Stimulated activated CD4-positive, alpha-beta T cell treated with anti-CD3 and anti-CD28 coated beads, Interleukin-1b, Interleukin-23, amount 100 ng/mL, for 1 hour (primary cell): ENCODE measurements at places on chromosomes 3 and 15.

DNA sequence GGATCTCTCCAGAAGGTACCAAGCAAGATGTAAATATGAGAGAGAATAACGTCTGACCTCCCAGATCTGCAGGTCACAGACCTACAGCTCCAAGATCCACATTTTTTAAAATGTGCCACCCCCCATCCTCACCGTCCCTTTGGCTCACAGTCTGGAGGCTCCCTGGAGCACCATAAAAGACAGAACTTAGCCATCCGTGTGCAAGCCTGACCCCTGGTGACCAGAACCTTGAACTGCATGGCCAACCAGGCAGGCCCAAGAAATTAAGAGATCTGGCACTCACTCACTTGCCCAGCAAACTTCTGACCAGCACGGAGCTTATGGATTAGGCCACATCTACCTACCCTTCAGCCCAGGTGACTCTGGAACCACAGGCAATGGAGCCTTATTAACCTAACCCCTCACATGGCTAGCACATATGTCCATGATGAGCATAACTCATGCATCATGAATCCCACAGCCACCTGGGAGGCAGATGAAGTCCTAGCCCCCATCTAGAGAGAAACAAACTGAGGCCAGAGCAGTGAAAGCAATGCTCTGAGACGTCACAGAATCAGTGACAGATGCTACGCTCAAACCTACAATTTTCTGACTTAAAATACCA lies 275.3 kb downstream of the UACA start:
- peak; percentile 62 for DNase-seq

- DNase-seq = no peak
Measured at GRCh38 chr3:133441867-133442270, 42.0 kb downstream of the BFSP2 start.

GRCh38 chr15:26453914-26454313 lies 319.0 kb downstream of the GABRB3 start:
- no peak for DNase-seq

GRCh38 chr3:136142592-136142991 lies 53.5 kb downstream of the MSL2 start:
- no peak for DNase-seq

GRCh38 chr3:10149226-10149625 lies 7.6 kb downstream of the VHL start:
- DNase-seq = no peak

- DNase-seq = no peak
Measured at GRCh38 chr3:71247221-71247957, 336.1 kb downstream of the FOXP1 start.

DNA sequence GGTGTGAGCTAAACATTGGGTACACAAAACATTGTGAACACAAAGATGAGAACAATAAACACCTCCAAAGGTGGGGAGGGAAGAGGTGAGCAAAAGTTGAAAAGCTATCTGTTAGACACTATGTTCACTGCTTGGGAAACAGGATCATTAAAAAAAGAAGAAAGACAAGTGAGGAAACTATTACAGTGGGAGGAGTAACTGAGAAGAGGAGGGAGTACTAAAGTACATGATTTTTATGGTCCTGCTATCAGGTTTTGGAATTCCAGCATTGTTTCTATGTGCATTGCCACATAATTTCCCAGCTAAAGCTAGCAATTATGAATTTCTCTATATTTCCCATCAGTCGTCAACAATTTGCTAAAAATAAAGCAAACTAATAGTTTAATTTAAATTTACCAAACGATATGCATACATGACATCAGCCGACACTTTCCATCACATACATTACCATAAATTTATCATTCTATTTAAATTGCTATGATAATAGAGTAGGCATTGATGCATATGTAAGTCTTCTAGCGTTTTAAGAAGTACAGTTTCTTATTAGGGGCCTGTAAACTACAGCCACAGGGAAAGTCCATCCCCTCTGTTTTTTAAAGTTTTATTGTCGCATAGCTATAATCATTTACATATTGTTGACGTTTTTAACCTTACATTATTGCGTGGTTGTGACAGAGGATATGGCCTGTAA lies 221.8 kb downstream of the CHL1 start:
- DNase-seq = no peak

- no peak for DNase-seq
Measured at GRCh38 chr15:63575312-63575711, 21.9 kb upstream of the FBXL22 start.

GRCh38 chr15:74312445-74313007 lies 54.9 kb downstream of the CYP11A1 start:
- no peak for DNase-seq

DNA sequence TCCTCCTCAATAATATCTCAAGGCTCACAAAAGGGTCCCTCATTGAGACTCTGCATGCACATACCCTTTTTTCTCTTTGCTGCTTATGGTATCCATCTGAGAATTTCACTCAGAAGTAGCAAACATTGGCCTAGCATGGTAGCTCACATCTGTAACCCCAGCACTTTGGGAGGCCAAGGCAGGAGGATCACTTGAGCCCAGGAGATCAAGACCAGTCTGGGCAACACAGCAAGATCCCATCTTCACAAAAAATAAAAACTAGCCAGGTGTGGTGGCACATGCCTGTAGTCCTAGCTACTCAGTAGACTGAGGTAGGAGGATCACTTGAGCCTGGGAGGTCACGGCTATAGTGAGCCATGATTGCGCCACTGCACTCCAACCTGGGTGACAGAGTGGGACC lies 11.7 kb downstream of the LRIG1 start:
- no peak for DNase-seq

DNA sequence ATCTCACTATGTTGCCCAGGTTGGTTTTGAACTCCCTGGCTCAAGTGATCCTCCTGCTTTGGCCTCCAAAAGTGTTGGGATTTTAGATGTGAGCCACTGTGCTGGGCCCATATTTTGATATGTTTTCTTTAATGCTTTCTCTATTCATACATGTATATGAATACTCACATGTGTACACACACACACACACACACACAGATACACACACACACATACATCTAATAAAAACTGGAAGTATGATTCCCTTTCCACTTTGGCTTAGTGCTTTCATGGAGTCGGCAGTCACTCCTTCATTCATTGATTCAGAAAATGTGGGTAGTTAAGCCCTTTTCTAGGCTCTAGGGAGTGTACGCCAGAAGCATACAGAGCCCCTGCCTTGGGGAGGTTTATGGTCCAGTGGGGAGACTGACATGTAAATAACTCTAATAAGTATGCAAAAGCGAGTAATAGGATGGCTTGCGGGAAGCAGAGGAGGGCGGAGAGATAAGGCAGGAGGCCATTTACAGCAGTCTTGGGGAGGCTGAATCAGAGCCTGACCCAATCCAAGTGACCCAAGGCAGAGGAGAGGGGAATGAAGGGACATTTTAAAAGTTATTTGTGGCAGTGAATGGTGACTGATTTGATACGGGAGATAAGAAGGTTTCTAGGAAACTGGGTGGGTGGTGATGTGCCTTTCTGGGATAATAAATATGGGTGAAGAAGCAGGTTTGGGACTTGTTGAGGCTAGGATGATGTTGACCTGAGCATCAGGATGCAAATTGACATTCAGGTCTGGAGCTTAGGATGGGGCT lies 32.5 kb upstream of the TATDN2 start:
- no peak for DNase-seq

DNA sequence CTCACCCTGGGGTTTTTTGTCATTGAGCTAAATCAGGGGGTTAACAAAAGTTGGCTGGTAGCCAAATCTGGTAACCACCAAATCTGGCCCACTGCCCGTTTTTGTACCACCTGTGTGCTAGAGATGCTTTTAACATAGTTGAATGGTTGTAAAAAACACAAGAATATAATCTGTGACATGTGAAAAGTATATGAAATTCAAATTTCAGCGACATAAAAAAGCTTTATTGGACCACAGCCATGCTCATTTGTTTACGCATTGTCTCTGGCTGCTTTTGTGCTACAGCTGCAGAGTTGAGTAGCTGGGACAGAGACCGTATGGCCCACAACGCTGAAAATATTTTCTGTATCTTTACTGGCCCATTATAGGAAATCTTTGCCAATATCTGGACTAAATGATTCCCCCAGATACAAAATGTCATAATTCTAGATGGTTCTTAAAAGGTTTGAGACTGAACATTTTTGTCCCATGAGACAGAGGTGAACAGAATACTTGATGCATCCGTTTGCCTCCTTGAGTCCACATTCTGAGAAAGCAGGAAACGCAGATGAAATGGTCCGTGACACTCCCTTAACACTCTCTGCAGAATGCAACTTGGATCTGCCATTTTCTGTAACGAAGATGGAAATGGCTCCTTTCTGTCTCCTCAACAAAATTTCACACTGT lies 120.9 kb upstream of the PDZRN3 start:
- no peak for DNase-seq

- DNase-seq = no peak
Measured at GRCh38 chr15:36399276-36399675, 180.2 kb upstream of the CDIN1 start.

- no peak for DNase-seq
Measured at GRCh38 chr3:17745301-17745700, 2.9 kb upstream of the TBC1D5 start.

GRCh38 chr15:83854950-83855707 lies 201.2 kb downstream of the ADAMTSL3 start:
- DNase-seq = no peak

- DNase-seq = no peak
Measured at GRCh38 chr3:72134989-72135451, 350.1 kb upstream of the PROK2 start.

DNA sequence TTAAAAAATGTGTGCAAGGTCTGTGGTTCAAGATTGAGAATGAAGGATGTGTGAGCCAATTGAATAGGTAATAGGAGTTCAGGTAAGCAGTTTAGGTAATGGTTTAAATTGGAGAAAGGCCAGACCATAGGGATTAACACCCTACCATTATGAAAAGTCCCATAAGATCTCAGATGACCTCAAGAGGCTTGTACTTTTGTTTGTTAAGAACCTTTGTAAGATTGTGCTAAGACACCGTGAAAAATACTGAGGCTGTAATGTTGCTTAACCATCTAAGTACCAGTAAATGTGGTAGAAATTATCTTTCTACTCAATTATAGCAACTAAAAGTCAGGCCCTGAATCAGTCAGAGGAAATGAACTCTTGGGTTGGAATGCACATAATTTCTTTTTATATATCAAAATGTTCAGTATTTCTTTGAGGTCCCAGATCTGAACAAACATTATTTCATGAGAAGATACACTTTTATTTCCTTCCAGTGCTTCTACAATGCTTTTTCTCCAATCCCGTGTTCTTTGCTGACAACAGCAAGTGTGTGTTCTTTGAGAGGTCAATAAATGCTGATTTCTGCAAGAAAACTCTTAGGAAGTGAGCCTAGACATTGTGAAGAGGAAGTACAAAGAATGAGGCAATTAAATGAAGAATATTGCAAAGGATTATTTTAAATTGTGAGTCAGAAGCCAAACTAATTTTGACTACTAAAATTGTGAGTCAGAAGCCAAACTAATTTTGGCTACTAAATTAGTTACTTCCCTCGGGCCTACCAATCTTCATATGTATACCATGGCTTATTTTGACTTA lies 66.4 kb downstream of the TCF12 start:
- DNase-seq = no peak

GRCh38 chr3:29537889-29538609 lies 257.2 kb downstream of the RBMS3 start:
- DNase-seq = no peak

- no peak for DNase-seq
Measured at GRCh38 chr3:8840556-8840955, 71.1 kb upstream of the OXTR start.

- DNase-seq = no peak
Measured at GRCh38 chr15:41780266-41780665, 6.0 kb downstream of the MAPKBP1 start.

DNA sequence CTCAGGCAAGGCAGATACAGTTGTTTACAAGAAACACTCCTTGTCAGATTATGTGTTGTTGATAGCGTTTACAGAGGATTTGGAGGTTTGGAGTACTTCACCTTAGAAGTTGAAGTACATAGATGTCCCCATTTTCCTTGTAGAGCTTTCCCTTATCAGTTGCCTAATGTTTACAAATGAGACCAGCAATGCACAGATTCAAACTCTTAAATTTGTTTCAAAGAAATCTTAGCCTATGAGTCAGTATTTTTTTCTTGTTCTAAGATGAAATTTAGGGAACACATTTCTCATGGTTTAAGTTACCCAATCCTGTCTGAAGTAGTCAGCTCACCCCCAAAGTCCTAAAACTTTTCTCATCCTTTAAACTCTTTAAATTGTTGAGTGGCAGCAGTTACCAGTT lies 6.3 kb upstream of the EIF5A2 start:
- DNase-seq = no peak

GRCh38 chr3:159877924-159878323 lies 110.7 kb upstream of the IL12A start:
- no peak for DNase-seq

DNA sequence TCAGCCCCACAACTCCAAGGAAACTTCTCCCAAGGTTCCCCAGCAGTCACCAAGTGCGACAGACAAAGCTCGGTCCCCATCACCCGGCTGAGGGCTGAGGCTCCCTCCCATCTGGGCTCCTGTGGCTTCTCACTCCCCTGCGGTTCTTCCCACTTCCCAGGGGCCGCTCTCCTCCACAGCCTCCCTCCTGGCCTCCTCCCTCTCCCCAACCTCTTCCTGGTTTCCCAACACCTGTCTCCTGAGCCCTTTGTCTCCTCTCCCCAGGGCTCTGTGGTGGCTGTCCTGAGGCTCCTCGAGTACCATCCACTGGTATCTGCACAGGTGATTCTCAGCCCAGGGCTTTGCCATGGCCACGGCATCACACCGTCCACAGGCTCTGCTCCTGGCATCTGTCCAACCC lies 113.2 kb upstream of the NSMCE3 start:
- no peak for DNase-seq

DNA sequence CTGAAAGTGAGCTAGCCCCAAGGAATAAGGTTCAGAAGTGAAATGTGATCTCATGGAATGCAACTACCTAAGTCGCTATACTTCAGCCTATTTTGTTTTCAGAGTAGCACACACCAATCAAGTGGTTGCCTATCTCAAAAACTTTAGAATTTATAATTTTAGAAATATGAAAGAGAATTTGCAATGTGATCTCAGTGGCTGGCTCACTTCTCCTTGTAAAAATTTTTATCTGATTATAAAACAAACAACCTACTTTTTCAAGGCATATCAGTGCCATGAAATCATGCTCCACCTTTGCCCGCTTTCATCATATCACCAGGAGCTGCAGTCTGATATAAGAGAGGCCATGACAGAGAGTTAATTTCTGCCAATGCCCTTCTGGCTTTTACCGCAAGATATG lies 47.3 kb downstream of the CLDN11 start:
- no peak for DNase-seq

DNA sequence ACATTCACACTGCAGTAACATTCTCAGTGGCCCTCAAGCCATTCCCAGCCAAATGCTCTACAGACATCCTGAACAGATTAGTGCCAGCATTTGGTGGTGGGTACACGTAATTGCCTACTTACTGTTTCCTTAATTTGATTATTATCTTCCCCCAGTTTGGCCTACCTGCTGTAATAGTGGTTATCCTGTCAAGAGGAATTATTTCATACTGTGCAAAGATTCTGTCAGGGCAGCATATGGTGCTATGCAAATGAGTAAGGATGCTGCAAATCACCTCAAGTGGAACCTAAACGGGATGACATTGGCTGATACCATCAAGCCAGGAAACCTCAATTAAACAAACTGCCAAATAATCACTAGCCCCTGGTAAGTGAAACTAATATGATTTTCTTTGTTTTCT lies 88.7 kb downstream of the SEMA6D start:
- no peak for DNase-seq

GRCh38 chr15:95549168-95549738 lies 781.2 kb upstream of the NR2F2 start:
- no peak for DNase-seq
